ENCODE measurements at places on chromosomes 11 and 22.

DNA sequence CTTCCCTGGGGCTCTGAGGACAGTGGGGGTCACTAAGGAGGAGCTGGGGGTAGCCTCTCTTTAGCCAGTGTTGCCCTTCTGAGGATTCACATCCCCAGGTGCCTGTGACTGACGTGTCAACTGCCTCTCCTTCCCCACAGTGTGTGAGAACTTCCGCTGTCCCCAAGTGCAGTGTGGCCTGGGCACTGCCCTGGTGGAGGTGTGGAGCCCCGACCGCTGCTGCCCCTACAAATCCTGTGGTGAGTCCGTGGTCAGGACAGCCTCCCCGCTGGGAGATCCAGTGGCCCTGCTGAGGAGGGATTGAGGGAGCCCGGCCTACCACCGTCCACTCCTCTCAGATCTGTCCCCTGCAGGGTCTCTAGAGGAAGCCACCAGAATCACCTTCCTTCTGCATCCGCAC, 81.1 kb upstream of the MYOD1 start:
- no peak for DNase-seq

DNA sequence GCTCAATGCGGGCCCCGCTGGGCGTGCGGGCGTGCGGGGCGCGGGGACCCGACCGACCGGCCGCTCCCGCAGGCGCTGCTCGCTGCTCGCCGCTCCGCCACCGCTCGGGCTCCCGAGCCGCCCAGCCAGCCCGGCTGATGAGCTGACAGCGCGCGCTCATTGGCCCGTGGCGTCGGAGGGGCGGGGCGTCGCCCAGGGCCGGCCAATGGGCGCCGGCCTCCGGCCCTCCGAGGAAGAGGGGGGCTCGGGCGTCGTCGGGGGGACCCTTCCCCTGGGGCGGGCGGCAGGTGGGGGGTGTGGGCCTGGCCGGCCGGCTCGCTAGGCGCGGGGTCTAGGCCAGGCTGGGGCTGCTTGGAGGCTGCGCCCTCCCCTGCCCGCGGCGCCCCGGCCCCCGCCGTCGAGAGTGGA, at the start of gene SCUBE1:
Gene SCUBE1 (minus strand): TSS at position 111 of the 408 bp plus-strand sequence. CDS start 111 bp downstream, outside the sequence.
- peak; percentile 52 for DNase-seq

DNA sequence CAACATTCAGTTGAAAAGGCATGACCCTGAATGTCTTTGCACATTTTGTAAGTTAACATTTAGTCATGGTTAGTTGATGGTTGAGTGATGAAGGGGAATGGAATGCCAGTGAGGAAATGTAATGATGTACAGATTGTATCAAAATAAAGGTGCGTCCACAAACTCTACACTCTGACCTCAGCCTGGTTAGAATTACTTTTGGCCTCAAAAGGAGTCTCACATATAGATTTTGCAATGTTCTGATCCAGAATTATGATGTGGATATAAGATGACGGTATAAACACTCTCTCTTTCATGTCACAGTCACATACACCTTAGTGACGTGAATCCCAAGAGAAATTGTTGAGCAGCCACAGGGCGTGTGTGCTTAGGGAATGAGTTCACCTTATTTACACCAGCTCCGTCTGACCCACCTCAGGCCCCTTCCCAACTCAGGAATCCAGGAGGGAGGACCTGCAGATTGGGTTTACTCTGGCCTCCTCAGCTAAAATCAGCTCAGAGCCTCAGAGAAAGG, 100.1 kb downstream of the RDX start:
- no peak for DNase-seq

DNA sequence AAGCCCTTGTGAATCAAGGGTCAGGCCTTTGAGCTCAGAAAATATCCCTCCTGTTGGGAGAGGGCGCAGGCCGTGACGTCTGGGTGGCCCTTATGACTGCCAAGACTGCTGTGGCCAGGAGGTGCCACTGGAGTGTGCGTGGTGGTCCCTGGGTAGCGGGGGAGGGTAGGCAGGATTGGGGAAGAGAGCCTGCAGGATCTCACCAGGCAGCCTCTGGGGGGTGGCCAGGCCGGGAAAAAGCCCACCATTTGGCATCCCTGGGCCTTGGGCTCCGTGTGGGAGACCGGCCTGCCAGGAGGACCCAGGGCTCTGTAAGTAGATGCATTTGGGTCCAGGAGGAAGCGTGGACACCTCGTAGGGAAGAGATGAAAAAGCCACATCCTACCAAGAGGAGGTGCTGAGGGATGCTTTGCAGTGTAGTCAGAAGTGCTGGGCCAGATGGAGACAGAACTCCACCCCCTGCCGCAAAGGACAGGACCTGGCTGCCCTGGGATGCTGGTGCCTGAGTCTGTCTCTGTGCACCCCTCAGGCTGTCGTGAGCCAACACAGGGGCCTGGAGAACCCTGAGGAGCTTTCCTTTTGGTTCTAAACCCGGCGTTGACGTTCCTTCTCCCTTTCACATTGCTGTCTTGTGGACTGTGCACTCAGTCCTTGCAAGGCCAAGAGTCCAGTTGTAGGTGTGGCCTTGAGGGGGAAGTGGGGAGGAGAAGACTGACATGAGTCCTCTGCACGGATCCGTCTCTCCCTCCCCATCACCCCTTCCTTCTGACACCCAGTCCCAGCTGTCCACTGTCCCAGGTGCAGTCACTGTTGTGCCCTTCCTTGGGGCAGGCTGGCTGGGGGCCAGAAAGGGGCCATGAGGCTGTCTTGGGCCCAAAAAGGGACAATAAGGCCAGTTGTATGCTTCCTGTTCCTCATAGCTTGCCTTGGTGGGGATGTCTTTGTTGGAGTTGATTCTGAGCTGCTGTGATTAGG, 12.7 kb upstream of the MIEF1 start:
- no peak for DNase-seq

GRCh38 chr11:24391167-24391566, 105.7 kb upstream of the LUZP2 start:
- no peak for DNase-seq

DNA sequence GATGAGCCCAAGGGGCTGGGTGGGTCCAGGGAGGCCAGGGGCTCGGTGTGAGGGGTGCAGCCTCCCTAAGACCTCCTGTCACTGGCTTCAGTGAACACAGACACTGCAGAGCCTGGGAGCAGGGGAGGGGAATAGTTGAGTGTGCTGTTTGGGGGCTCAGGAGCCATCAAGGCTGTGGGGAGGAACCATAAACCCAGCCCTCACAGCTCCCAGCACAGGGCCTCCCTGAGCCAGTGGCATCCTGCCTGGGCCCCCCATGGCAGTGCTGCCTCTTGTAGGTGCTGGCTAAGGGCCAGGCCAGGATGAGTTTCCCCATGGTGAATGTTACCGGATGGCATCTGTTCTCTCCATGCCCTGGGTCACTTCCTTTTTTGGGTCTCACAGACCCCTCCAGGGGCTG, 25.5 kb downstream of the KCNJ5 start:
- DNase-seq = no peak

DNA sequence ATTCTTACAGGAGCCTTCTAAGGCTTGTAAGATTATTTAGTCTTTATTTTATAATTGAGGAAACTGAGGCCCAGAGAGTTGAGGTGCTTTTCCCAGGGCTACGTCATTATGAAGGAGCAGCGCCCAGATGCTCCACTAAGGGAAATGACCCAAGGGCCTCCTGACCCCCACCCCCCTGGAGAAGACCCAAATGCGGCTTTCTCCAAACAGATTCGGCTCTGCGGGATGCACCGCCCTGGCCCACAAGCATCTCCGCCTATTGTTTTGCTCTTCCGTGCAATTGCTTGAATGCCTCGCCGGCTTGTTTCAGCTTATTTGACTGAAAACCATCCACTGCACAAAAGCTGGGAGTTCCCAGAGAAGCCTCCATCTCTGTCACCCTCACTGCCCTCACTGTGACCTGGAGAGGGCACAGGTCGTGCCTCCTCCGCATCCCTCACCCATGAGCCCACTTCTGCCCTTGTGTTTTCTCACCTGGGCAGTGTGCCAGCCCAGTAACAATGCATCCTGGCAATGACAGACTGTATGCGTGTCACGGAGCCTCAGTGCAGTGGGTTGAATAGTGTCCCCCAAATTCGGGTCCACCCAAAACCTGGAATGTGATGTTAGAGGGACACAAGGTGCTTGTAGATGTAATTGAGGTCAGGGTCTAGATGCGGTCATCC, 790.2 kb downstream of the TBC1D22A start:
- DNase-seq = no peak

GRCh38 chr11:47668665-47669064, 26.3 kb upstream of the MTCH2 start:
- DNase-seq = no peak

DNA sequence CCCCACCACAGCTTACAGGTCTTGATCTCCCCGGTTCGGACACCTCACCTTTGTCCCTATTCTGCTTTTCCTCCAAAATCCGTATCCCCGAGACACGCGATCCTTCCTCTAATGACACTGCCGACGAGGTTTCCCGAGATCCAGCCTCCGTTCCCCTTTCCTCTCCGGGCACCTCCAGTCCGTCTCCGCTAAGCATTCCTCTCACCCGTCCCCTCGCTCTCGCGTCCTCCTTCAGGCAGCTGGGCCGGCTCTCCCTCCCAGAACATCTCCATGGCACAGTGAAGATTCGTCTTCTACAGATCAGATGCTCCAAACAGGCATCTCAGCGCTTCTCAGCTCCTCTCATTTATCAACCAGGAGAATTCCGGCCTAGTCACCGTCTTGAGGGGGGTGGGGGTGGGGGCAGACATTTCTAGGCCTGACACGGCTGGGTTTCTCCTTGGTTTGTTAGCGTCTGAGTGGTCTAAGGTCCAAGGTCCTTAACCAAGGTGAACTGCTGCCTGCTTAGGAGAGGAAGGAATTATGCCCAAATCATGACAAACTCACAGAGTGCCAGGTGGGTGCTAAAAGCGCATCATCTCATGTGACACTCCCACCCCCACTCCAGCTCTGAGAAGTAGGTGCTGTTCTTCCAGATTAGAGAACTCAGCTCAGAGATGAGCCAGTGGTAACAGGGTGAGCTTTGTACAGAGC, at the start of gene SPTBN2:
Gene SPTBN2 (minus strand): TSS at position 524 of the 693 bp plus-strand sequence. CDS start 7,976 bp downstream, outside the sequence.
- no peak for DNase-seq
